SK-N-MC (cell line): ENCODE measurements at places on chromosomes 2 and 18.

DNA sequence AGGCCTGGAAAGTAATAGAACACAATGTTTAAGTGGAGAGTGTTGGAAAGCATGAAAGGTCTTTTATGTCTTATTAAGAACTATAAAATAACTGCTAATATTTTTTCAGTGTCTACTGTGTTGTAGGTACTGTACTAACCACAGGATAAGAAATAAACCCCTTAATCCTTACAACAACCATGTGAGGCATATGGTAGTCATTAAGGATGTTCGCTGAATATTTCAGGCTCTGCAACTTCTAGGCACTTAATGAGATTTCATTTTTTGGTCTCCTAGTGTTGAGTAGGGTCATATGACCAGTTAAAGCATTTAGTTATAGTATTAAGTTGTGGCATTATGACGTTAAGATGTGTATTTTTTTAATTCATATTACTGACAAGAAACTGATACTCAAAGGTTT, 346.6 kb upstream of the KCNH7 start:
- DNase-seq = no peak

DNA sequence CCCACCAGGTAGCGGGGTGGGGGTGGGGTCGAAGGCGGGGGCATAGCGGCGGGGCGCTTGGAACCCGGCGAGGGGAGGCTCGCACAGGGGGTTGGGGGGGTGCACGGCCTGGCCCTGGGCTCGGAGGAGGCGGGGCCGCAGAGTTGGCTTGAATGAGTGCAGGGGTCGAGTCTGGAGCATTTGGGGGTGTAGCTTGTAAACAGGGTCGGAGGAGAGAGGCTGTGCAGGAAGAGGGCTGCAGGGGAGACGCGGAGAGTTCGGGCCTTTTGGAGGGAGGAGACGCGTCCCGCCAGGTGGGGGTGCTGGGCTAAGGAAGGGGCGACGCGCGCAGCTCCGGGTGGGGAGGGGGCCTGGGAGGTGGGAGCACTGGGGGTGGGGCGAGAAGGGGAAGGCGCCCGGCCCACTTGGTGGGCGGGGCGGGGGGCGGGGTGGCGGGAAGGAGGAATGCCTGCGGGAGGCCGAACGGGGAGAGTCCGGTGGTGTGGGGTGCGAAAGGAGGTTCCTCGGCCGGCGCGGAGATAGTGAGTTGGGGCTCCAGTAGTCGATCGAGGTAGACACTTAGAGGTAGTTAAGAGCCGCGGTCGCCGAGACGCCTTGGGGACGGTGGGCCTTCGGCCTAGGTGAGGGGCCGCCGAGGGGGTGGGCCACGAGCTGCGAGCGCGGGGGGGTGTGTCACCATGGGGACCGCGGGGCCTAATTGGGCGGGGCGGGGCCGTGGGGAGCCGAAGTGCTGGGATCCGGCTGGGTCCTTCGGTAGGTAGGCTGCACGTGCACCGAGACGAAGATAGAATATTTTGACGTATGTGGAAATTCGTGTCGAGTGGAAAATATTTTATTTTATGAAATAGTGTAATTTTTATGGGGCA, 774 bp downstream of the MSH6 start:
- DNase-seq = no peak

DNA sequence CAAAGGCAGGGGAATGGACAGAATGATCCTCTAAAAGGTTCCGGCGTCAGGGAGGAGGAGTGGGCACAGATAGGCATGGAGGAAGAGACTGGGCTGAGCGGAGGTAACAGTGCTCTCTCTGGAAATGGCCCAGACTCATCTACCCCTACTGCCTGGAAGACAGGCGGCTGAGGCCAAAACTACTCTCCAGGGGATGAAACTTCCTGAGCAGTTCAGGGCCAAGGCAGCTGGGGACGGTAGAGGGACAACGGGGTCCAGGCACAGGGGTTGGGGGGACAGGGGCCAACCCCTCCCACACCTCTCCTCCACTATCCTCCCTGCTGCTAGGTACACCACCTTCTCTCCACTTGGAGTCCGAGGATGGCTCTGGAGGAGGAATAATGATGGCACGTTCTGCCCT, 94.3 kb downstream of the TNS1 start:
- no peak for DNase-seq

DNA sequence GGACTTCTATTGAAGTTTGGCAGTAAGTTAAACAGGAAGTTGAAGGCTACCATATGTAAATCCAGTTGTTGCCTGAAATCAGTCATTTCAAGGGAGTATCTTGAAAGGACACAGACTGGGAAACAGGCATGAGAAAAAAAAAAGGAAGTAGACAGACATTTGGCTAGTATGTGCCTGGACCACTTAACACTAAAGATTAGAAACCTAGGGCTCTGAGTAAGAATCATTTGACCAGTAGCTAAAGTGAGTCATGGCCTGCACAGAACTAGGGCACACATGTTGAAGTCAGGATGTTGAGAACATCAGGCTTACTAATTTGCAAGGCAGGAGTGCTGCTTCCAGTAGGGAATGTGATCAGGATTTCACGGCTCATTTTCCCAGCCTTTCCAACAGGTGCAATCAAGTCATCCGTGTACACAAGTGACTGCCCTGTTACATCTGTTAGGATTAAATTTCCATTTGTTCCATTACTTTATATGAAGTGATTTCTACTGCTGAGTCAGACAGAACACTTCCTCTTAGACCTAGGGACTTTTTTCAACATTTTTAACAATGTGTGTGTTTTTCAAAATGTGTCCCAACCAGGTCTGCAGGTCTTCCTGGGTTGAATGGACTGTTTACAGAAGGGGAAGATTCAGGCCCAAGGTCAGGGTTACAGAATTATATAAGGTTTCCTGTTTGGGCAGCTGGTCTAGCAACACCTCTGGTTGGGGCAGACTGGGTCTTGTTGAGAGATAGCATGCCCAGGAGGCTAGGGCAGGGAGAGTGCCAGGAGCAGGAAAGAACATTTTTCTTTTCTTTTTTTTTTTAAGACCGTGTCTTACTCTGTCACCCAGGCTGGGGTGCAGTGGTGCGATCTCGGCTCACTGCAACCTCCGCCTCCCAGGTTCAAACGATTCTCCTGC, 145.6 kb downstream of the TGIF1 start:
- DNase-seq = no peak

- no peak for DNase-seq
These were observed at the start of gene ILKAP for GRCh38 chr2:238203094-238203972. TSS of gene ILKAP (minus strand) at chr2:238203695. CDS start at chr2:238203553, 142 bp downstream.

DNA sequence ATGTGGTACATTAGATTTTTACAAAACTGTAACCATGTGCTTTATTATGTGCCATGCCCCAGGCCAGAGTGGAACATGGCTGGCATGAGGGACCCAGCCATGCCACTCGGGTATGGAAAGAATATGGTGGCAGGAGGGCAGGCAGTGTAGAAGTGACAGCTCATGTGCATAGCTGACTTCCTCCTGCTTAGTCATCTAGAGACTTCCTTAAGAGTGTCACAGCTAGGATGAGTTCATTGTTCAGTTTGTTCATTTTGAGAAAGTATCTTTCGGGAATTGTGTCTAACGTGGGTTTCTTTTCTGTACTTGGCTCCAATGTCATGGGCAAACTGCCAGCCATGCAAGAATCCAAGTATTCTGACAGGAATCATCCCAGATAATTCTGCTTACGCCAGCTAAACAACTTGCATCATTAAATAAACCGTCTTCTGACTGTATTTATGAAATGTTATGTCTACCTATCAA, 94.3 kb upstream of the ITGB6 start:
- no peak for DNase-seq
